ENCODE measurements at places on chromosomes 1 and 21.

DNA sequence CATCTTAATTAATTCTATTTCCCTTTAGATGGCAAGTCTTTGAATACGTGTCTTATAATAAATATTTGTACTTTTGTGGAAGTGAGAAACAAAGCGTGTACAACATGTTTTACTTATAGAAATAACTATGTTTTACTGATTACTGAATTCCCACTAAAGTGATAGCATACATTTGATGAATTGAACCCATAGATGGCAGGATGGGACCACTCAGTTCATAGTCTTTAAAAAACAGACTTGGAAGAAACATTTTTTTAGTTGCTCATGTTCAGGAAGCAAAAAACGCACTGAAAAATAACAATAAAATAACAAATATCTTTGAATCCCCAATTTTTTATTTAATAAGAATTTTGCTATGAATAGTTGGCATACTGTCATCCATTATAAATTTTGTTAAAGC, 507.1 kb upstream of the ZRANB2 start:
- DNase-seq: no peak

DNA sequence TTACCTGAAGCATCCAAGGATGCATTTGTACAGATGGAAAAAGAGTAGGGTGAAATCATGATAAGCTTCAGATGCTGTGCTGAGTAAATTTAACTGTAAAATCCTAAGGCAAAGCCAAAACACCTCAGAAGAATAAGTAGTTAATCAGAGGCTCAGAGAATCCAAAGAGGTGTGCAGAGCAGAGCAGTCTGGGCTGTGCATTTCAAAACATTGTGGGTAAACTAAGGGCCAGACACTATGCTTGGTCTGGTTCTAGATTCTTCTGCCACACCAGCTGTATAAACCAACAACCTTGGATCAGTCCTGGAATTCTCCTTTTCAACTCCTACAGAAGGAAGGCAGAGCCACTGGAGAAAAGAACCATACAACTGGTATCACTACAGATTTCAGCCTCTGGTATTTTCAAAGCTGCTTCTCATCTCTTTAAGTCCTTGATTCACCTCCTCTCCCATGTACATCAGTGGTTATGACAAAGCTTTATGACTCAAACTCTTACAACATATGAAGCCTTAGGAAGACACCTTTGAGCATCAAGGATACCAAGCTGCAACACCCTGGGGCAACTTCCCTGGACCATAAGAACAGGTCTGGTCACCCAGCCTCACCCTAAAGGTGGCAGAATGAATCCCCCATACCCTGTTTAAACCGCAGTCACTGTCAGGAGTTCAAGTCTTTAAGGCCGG, 11.6 kb upstream of the HIPK1 start:
- DNase-seq: no peak

- no peak for DNase-seq
Measured at GRCh38 chr21:45347712-45348499, 57.1 kb upstream of the COL18A1 start.

GRCh38 chr1:201778279-201779065, 50.5 kb upstream of the IPO9 start:
- DNase-seq: no peak

- no peak for DNase-seq
Measured at GRCh38 chr1:231354330-231355020, 16.4 kb downstream of the SPRTN start.

GRCh38 chr1:160375788-160376524, 9.1 kb downstream of the NHLH1 start:
- no peak for DNase-seq

DNA sequence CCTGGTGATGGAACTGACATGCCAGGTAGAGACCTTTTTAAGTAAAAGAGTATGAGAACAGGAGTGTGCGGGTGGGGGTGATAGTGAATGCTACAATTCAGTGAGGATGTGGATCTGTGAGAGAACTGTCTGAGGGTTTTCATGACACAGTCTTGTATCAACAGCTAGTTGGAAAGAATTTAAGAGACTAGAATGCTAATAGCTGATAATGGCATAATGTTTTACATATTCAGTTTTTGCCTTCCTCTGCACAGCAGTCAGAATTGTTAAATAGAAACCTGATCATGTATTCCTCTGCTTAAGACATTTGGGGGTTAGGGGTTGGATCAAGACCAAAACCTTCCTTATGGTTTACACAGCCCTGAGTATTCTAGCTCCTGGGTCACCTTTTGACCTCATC, 152.8 kb upstream of the ZRANB2 start:
- no peak for DNase-seq

DNA sequence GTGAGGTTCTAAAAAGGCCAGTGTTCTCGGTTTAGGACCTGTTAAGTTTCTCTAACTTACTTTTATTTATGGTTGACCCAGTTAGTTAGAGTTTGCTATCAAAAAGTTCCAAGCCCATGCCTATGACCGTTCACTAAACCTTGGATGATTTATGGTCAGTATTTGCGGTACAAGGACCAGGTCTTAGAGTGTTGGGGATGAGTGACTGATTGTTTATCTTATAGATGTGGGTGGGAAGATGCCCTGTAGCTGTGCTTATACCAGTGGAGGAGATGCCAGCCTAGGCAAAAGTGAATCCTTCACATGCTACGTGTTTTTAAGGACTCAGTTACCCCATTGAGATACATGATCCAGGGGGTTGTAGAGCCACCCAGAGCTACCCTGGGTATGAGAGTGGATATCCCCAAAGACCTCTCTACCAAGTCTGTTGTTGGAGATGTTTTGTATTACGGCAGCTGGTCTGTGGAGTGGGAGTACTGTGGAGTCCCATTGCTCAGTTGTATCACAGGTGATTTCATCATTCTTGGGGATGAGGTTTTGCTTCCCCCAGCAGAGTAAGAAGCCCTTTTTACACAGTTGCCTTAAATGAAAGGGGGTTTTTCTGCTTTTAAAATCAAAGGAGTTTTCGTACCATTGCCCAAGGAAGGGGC, 2.1 kb downstream of the SLC22A15 start:
- no peak for DNase-seq

DNA sequence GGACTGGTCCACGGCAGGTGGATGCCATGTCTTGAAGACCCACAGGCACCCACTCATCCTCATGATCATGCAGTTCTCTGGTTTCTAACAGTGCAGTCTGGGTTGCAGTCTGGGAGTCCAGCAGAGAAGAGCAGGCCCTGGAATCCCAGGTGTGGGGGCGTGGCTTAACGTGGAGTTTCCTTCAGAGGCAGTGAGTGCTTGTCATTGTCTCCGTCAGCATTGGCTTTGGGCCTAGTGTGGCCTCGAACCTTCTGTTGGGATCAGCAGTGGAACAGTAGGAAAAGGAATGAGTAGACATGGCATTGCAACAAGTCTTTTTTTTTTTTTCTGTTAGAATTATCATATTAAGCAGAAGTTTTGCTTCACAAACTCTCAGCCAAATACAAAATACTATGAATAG, 12.8 kb downstream of the LGALS8 start:
- DNase-seq: no peak

DNA sequence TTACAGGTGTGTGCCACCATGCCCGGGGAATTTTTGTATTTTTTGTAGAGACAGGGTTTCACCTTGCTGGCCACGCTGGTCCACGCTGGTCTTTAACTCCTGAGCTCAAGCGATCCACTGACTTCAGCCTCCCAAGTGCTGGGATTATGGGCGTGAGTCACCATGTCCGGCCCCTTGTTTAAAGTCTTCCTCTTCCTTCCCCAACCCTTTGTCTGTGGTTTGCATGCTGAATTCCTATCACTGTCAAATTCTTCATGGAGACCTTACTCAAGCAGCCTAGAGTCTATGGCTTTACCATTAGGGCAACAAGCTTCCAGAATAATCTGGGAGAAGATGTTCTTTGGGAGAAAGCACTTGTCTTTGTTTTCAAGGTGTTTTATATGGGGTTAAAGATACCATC, 34.7 kb downstream of the B3GALT5 start:
- DNase-seq: no peak

DNA sequence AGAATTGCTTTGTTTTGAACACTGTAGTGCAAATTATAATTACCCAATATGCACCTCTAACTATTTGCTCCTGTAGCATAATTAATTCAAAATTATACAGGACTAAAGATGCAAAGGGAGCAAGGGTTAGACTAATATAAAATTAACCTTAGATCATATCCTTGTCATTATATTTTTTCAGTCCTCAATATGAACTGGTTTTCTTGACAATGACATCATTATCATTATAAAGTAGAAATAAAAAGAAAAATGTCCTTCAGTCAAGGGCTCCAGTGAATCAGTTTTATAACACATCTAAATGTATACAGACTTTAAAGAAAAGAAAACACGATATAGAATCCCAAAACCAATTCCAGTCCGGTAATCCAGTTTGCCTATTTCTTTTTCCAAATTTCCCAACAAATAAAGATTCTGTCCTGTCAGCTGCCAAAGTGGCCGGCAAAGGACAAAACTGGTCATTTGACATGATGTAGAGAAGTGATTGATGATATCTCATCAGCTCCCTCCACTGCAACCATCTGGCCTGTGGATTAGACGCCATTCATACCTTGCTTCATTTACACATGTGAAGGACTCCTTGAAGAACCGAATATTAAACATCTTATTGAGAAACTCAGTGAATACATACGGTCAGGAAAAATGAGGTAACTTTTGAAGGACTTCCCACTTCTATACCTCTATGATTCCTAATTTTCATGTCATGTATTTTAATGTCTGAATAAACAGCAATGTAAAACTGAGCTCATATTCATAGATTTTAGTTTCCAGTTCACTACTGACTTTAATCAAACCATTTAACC, 15.5 kb downstream of the DPYD start:
- DNase-seq: no peak

GRCh38 chr1:154467434-154468102, 34.5 kb upstream of the TDRD10 start:
- no peak for DNase-seq

DNA sequence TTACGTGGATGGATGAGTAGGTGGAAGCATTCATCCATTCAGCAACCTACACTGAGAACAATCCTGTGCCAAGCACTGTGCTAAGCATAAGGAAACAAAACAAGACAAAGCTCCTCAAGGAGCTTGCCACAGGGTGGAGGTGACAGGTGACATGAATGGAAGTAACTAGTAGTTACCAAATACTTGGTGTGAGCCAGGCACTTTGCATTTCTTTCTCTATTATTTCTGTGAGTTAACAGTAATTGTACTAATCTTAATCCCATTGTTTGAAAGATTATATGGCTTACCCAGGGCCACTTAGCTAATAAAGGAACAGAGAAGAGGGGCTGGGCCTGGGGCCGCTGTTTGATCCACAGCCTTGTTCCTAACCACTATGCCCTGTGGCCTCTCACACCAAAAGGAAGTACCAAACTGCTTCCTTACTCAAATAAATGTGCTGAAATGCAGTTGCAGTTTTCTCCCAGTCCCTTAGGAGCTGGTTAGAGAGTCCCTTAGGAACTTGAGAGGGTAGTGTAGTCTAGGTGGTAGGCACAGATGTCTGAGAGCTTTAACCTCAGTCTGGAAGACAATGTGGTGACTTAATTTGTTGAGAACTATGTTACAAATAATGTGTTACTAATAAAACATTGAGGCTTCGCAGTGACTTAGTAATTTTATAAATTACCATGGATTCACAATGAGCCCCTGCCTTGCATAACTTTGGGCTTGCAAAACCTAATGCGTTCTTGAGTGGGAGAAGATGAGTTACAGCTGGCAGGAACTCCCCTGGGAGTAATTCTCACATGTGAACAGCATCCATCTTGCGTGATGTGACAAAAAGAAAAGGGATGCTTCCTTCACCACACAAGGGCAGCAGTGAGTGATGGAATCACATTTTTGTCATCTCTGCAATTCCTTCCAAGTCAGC, 69.8 kb downstream of the MPZL1 start:
- DNase-seq: no peak

GRCh38 chr1:246503341-246503740, 3.7 kb downstream of the SMYD3 start:
- no peak for DNase-seq

DNA sequence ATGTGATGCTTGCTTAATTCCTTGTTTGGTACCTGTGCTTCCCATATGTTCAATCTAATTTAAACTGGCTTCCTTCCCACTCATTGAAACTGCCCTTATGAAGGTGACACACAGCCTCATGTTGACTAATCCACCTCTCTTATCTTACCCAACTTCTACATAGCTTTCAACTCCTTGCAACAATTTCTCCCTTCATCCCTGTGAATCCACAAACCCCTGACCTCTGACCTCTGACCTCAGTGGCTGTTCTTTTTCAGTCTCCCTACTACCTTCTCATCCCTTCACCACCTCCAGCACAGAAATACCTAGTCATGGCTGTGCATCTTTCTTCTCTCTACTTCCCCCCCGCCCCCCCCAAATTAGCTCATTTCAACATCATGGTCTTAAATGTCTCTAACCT, 144.5 kb downstream of the TTLL7 start:
- no peak for DNase-seq

DNA sequence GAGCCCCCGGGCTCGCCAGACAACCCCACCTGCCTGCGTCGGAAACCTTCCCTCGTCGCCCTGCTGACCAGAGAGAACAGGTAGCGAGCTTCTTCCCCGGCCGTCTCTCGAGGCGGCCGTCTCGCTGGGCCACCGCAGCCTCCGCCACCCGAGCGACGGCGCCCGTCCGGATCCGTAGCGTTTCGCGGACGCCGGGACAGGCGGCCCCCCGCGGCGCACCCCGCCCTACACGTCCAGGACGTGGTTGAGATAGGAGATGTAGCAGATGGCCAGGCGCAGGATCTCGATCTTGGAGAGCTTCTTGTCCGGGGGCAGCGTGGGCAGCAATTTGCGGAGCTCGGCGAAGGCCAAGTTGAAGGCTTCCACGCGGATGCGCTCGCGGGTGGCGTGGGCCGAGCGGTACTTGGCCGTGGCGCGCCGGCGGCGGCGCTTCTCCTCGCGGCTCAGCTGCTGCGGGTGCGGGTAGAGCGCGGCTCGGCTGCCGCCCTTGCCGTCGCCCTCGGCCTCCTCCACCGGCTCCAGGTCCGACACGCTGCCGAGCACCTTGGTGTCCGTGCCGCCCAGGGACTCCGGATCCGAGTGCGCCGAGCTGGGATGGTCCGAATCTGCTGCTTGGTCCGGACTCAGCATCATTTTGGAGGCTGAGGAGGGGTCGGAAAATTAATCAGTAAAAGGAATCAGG, 3.0 kb downstream of the NHLH2 start:
- no peak for DNase-seq

GRCh38 chr1:26630634-26631033, 65.2 kb upstream of the ARID1A start:
- no peak for DNase-seq

GRCh38 chr1:2003541-2004131, at the start of gene CFAP74:
CFAP74 (minus strand) TSS chr1:2003786; CDS start chr1:1990956, 12,830 bp downstream.
- DNase-seq: no peak

DNA sequence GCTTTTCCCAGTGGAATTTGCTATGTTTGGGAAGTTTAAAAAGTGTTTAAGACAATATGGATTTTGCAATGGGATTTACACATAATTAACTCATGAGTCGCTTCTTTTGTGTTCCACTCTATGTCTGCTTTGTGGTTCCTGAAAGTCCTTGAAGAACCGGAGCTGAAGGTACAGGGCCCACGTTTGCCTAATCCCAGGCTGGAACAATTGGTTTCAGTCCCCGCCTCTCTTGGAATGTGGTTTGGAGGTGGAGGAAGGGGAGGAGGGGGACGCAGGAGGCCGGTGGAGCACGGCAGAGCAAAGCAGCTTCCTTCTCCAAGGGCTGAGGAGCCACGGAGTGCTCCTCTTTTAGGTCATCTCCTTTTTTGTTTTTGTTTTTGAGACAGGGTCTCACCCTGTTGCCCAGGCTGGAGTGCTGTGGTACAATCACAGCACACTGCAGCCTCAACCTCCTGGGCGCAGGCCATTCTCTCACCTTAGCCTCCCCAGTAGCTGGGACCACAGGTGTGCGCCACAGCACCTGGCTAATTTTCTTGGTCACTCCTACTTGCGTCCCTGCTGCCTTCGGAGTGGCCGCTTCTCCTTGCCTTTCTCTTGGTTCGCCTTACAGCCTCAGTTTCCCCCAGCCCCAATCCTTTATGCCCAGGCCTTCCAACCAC, 129.5 kb upstream of the ERRFI1 start:
- no peak for DNase-seq

GRCh38 chr21:37827913-37828312, 88.3 kb downstream of the KCNJ6 start:
- DNase-seq: no peak
